ENCODE measurements at places on chromosomes 16 and 17.

DNA sequence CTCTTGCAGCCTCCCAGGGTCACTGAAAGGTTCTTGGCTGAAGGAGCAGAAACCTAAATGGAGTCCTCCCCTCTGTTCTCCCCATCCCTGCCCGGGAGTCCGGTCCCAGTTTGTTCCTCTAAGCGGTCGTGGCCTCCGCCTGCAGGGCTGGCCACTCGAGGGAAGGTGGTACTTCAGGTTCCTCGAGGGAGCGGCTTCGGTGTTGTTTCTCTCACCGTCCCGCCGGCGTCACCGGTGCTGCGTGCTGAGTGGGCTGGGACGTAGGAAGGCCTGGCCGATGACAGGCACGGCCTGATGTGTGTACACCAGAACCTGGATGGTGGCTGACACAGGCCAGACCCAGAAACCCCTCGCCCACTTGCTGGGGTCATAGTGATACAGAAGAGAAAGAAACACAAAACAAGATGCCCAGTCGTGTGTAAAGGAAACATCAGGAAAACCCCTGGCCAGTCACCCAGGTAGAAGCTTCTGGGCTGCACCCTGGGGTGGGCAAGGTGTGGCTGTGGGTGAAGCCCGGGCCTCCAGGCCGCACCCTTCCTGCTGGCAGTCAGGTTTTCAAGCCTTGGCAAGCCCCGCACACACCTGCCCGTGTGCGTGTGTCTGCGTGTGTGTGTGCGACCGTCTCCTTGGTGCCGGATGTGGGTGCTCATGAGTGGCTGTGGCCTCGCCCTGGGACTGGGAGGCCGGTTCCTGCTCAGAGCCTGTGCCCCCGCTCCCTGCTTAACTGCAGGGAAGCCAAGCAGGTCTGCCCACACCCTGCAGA is 52.0 kb downstream of the BAIAP2 start:
- DNase-seq: no peak

DNA sequence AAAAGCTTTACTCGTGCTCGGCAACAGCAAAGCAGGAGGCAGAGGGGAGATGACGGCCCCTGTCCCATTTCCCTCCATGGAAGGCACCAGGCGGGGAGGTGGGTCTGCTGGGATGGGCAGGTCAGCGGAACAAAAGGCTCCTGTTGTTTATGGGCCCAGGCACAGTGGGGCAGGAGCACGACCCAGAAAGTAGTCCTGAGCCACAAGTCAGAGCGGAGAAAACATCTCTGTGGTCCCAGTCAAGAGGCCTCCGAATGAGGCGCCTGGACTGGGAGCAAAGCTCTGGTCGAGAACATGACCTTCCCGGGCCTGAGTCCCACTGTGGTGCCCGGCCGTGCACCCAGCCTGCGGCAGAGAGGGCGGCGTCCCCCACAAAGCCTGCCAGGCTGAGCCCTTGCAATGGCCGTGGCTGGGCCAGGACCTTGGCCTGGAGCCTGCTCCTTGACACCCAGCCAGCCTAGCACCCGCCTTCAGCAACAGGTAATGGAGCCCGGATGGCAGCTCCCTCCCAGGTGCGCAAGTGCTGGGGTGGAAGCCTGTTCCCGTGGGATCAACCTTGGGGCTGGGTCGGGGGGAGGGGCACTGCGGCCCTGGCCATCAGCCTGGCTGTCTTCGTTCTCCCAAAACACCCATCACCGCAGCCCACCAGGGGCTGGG is 3.6 kb downstream of the RFNG start:
- DNase-seq: no peak

DNA sequence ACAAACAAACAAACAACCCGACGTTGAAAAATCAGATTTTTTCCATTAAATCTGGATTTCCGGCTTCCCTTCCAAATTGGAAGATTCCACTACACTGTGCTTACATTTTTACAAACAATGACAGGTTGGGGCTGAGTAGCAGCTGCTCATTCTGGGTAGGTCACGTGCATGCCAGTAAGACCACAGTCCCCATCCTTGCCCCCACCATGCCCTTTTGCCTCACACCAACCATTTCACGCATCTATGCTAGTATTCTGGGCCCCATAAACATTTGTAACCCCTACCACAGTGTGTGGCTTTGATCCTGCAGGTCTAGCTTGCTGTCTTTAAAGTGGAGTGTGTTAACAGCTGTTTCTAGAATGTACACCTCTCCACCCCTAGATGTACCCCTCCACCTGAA is 366.1 kb downstream of the XYLT1 start:
- no peak for DNase-seq

GRCh38 chr17:78395155-78395554 is 16.7 kb downstream of the PGS1 start:
- no peak for DNase-seq

DNA sequence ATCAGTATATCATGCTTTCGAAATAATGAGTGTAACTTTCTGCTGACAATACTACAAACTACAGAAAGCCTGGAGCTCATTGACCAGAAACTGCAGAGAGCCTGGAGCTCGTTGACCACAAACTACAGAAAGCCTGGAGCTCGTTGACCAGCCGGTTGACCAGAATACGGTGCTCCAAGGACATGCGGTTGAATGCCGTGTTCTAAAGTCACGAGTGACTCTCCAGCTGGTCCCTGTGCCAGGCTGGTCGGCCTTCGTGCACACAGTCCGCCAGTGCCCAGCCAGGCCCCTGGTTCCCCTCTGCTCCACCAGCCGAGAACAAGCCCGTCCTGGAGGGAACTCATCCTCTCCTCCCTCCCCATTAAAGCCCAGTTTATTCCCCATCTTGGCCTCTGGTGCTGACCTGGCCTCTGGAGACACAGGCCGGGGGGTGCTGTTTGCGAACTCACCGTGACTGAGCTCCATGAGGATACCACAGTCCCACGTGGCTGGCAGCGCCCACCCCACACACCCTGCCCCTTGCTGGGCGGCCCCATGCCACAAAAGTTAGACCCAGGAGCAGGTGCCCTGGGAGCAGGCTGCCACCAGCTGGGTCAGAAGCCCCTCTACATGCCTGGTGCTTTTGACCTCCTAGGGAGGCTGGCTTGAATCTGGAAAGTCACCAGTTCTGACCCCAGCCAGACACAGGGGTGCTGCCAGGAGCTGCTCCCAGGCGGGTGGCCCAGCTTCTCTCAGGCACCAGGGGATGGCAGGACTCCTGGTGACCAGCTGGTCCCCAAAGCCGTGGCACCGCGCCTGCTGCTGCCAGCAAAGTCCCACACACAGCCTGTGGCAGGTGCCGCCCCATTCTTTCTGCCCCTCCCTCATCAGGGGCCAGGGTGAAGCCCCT is 15.5 kb upstream of the CDH15 start:
- DNase-seq: no peak

DNA sequence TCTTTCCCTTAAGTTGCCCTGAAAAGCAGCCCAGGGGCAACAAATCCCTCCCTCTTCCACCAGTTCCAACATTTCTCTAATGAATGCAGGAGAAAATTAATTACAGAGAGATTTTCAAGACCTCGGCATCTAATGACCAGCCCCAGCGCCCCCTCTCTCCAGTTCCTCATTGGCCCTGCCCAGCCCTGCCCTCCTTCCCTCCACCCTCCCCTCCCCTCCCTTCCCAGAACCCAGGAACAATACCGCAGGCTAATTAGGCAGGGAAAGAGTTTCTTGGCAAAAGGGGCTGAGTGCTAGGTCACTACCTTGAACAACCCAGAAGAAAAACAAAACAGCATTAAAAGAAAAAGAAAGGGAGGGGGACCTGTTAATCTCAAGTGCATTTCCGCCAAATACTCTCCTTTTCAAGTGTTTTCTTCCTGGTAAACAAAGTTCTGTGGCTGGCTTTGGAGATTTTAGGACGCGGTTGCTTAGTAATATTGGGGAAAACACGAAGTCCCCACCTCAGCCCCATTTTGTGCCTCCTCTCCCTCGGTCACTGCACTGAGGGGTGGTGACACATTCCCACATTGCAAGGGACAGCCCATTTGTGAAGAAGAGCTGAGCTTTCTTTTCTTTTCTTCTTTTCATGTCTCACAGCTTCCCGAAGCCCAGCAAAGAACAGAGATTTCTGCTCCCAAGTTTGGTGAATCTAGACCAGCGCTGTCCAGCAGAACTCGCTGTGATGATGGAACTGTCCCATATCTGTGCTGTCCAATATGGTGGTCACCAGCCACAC is 215.4 kb downstream of the SOX9 start:
- DNase-seq: no peak

- DNase-seq: no peak
These were observed 1.6 kb upstream of the TLCD2 start for GRCh38 chr17:1711804-1712203.

GRCh38 chr16:73882651-73883050 is 414.0 kb upstream of the PSMD7 start:
- DNase-seq: no peak

Measured in stimulated activated CD4-positive, alpha-beta T cell treated with anti-CD3 and anti-CD28 coated beads, Interleukin-4, amount 100 ng/mL, for 48 hours (primary cell).